Stimulated activated CD4-positive, alpha-beta T cell treated with anti-CD3 and anti-CD28 coated beads, TNF-alpha, amount 100 ng/mL, for 48 hours (primary cell): ENCODE measurements at places on chromosomes 5 and 9.

GRCh38 chr9:36078051-36078450 is 41.3 kb downstream of the RECK start:
- no peak for DNase-seq

DNA sequence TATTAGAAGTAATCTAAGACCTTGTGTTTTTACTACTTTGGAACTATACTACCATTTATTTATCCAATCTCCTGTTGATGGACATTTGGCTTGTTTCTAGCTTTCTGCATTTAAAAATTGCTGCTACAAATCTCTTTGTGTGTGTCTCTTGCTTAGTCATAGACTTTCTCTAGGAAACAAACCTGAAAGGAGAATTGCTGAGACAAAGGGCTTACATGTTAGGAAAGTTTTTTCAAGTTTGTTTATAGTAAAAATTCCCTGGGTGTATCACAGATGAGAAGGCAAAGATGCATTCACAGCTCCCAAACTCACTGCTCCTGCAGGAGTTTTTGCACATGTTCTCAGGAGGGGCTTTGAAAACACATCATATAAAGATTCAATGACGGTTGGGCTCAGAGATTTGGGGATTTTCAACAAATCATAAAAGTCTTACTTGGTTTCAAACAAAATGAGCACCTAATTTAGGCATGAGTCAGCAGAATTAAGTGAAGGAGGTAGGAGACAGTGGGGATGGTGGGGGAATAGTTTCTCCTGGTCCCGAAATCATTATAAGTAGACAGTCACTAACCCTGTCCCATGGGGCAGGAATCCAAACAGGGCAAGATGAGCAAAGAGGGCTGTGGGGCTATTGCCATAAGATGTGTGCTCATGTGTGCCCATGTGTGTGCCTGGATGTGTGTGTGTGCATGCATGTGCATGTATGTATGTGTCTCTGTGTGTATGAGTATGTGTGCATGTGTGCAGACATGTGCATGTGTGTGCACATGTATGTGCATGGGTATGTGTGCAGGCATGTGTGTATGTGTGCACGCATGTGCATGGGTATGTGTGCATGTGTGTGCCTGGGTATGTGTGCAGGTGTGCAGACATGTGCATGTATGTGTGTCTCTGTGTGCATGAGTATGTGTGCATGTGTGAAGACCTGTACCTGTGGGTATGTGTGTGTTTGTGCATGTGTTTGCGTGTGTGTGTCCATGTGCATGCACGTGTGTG is 43.4 kb upstream of the S1PR3 start:
- no peak for DNase-seq

DNA sequence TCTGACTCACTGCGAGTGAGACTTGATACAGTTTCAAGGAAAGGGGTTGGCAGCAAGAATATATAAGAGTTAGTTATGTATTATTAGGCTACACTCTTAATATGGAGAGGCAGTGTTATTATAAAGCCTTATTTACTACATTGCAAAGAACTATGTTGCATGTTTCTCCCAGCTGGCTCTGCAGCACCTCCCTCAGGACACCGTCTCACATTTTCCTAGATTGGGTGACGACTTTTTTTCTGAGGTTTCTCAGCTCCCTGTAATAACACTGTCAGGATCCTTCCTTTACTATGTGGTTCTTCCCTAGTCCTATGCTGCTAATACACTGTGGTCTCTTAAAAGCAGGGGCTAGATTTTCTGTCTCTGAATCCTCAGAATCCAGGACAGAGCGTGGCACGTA is 153.7 kb downstream of the INSYN2B start:
- DNase-seq = no peak

DNA sequence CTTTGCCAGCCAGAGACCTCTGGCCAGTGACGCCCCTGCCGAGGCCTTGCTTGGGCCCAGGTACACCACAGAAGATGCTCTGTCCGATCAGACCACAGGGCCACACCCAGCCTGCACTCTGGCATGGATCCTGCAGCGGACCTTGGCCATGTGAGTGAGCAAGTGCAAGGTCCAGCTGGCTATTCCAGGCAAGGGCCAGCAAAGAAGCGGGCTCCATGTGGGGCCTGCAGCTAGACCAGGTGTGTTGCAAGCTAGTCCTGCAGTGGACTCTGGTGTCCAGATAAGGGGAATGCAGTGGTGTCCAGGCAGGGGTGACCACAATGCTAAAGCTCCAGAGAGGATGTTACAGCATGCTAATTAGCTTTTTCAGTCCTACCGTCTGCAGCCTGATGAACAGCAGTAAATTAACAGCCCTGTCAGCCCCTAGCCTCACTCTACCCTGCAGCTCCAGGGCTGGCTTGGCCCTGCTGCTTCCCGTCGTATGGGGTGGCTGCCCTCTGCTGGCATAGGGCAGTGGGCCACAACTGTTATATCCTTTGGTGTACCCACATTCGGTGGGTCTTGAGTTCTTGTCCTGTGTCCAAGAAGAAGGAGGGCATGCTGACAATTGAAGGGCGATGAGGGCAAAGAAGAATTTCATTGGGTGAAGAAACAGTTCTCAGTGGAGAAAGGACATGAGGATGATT is 284.5 kb upstream of the POU5F2 start:
- no peak for DNase-seq

DNA sequence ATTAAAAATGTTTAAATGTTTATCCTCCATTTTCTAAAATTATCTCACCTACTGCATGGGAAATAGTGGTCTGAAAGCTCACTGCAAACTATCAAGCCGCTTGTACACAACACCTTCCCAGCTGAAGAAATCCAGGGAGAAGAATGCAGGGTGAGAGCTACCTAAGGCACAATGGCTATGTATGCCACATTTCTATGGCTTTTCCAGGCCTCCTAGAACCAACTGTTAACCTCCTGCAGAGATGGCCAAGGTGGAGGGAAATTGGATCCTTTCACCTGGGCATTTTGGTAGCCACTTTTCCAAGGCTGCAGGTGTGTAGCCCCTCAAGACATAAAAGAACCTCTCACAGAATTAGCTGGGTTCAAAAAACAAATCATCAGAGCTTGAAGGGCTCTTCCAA is 286.4 kb downstream of the EBF1 start:
- no peak for DNase-seq

- DNase-seq = no peak
Observed at GRCh38 chr5:124453221-124454051, 293.0 kb downstream of the ZNF608 start.

DNA sequence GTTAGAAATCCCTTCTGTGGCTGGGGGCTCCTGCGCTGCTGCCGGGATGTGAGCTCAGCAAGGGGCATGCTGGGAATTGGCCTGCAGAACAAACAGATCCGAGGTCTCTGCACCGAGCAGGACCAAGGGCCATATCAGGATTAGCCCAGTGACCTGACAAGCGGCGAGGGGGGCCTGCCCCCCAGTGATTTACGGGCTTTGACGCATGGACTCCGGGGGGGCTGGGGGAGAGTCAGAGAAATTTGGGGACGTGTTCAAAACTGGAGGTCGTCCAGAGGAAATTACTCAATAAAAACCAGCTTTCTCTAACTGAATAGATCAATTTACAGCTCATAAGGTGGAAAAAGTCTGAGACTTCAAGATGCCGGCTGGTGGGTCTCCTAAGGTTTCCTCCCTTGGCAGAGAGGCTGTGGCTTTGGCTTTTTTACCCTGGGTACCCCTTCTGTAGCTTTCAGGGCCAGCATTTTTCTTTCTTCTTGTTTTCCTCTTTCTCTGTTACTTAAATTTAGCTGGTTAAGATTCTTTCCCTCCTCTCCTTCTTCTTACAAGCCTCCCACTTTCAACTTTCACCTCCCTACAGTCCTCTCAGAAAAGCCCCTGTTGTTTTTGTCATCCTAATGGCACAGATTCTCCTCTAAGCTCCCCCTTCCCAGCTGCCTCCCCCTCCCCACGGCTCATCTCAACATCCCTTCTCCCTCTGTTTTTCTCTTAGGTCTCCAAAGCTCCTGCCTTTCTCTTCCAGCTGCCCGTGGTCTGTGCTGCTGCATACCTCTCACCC is 551.0 kb downstream of the CCDC171 start:
- no peak for DNase-seq

DNA sequence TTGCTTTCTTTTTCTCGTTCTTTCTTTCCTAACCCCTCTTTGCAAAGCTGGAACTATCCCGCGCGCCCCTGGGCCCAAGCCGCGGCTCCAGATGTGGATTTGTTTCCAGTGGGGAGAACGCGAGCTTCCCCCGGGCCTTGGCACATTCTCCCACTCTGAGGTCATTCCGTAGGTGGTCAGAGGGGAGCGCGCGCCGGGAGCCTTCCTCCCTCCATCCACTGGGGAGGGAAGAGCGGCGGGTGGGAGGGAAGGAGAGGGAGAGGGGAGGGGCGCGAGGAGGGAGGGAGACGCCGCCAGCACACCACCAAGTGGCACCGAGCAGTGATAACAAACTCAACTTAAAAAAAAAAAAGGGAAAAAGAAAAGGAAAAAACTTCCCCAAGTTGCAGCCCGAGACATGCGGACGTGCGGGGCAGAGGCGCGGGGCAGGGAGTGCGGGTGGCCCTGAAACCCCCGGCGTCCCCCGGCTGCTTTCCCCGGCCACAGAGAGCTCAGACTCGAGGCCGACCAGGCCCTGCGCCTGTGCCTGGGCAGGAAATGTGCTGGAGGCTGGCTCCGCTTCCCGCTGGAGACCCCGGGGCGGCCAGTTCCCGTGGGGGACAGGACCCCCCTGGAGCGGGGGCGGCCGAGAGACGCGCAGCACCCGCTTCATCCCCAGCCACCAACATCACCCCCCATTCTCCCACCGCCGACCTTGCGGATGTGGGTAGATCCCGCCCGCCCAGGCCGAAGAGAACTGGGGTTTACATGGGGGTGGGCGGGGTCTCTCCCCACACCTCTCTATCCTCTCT is 3.1 kb downstream of the IER5L start:
- peak; percentile 32 for DNase-seq

- no peak for DNase-seq
Observed at GRCh38 chr5:164394686-164395194, 889.3 kb downstream of the MAT2B start.

GRCh38 chr5:107676702-107677101 is 6.0 kb upstream of the EFNA5 start:
- no peak for DNase-seq

DNA sequence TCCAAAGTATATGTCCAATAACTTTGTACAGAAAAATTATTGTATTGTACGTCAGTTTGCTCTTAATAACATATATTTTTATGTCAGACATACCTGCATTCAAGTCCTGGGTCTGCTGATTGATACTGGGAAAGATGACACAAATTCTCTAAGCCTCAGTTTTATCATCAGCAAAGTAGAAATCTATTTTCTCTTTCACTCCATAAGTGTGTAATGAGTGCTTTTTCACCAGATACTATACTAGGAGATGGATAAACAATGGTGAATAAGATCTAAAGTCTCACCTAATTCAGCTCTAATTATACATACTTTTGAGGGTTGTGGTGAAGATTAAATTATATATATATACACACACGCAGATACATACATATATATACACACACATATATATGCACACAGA is 12.3 kb downstream of the PPP2R2B start:
- DNase-seq = no peak

DNA sequence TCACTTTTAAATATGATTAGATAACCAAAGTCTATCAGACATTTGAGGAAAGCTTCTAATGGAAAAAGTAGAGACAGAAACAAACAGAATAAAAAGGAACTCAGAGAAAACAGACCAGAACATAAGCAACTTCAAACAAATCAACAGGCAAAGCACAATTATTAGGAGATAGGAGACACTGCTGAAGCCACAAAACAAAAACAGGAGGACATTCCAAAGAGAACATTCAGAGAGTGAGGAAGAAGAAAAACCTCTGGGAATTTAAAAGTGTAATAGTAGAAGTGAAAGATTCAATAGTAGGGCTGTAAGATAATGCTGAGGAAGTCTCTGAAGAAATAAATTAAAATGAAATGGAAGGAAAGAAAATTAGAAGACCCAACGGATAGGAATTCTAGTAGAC is 83.2 kb upstream of the TBCA start:
- DNase-seq = no peak

- DNase-seq = no peak
Observed at GRCh38 chr9:129052592-129052991, 16.2 kb downstream of the MIGA2 start.

DNA sequence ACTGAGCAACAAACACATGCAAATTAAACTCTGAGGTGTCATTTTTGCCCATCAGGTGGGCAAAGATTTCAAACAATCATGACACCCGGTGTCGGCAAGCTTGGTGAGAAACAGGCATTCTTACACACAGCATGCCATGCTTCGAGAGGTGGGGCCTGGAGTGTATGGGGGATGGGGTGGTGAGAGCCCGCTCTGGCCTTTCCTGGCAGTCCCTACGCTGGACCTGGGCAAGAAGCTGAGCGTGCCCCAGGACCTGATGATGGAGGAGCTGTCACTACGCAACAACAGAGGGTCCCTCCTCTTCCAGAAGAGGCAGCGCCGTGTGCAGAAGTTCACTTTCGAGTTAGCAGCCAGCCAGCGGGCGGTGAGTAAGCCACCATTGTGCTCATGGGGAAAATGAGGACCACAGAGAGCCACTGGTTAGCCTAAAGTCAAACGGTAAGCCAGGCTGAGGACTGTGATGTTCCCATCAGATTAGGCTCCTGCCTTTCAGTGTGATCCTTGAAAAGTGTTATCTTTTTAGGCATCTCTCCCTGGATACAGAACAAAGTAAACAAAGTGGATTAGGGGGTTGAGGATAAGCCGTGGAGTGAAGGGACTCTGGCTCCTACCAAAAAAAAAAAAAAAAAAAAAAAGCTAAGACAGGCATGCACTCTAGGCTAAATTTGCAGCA is 9.4 kb downstream of the MYOZ3 start:
- no peak for DNase-seq

DNA sequence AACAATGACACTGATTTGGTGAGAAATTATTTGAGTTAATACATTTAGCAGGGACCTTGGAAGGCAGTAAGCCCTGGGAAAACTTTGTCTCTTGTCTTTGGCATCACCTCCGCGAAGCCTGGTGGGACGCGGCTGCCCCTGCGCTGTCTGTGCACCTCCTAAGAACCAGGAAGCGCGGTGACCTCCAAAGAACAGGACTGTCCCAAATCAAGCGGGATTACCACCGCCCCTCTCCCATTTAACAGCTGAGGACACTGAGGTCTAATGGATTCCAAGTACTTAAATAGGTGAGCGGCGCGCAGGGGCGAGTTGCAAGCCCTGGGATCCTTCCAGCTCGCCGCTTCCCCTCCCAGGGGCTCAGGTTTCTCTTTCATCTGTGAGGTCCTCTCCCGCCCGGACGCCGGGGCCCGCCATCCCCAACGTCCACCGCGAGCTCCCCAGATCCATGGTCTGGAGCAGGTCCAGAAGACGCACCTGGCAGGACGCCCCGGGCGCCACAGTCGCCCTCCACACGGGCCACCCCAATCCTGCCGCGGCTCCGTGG is 432 bp downstream of the STARD4 start:
- DNase-seq = peak; percentile 1

GRCh38 chr5:149267241-149267973 is 4.3 kb upstream of the AFAP1L1 start:
- DNase-seq = no peak

- DNase-seq = no peak
Observed at GRCh38 chr5:33241802-33242201, 199.0 kb upstream of the TARS1 start.
